NCI-H2029 treated with DMSO at 0.1 percent for 48 hours (cell line): ENCODE measurements at places on chromosomes 5 and 9.

GRCh38 chr5:74630453-74631066, 10.0 kb downstream of the ENC1 start:
- no peak for DNase-seq

GRCh38 chr9:18421391-18421790, 52.6 kb upstream of the ADAMTSL1 start:
- no peak for DNase-seq

DNA sequence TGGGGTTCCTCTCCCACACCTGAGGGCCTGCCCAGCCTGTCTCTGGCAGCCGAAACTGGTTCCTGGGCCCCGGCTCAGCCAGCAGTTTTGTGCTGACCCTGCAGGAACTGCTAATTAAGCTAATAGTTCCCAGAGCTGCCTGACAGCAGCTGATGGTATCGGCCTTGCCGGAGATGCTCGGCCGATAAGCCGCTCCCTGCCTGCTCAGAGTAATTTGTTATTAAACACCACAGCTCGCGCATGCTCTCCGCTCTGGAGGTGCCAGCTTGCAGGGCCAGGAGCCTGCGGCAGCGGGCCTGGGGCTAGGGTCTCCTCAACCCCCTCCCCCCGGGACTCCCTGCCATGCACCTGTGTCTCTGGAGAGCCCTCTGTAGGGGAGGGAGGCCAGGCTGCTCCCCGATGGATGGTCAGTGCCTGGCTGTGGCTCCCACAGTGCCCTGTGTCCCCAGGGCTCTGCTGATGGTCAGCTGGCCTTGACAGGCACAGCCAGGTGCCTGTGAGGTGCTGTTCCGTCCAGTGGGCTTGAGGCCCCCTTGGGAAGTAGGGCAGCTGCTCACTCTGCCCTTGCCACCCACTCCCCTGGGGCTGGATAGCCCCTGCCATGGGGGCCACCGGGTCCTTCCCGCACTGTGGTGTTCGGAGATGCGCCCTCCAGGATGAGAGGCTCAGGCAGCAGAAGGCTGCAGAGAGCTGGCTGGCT, 41.7 kb downstream of the RXRA start:
- no peak for DNase-seq

- no peak for DNase-seq
These were observed 569.6 kb upstream of the BRINP1 start for GRCh38 chr9:119938871-119939270.

DNA sequence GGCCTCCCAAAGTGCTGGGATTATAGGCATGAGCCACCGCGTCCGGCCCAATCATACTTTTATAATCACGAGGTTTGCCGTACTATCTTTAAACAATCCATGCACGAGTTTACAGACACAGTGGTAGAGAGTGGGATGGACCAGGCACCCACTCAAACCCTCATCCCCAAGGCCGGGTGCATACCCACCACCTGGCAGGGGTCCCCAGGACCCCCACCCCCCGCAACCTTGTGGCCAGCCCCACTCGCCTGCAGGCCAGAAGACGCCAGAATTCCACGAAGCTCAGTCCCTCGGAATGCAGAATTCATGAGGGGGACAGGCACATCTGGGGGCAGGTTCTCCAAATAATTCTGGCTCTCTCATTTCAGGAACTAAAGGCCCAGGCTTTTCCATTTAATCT, 17.1 kb downstream of the NACC2 start:
- DNase-seq, result no peak

- no peak for DNase-seq
These were observed 93.3 kb upstream of the CDKN2B start for GRCh38 chr9:22102146-22103053.

GRCh38 chr9:114178076-114178475, 22.7 kb downstream of the COL27A1 start:
- DNase-seq, result no peak
